ENCODE measurements at places on chromosomes 12 and 14.

DNA sequence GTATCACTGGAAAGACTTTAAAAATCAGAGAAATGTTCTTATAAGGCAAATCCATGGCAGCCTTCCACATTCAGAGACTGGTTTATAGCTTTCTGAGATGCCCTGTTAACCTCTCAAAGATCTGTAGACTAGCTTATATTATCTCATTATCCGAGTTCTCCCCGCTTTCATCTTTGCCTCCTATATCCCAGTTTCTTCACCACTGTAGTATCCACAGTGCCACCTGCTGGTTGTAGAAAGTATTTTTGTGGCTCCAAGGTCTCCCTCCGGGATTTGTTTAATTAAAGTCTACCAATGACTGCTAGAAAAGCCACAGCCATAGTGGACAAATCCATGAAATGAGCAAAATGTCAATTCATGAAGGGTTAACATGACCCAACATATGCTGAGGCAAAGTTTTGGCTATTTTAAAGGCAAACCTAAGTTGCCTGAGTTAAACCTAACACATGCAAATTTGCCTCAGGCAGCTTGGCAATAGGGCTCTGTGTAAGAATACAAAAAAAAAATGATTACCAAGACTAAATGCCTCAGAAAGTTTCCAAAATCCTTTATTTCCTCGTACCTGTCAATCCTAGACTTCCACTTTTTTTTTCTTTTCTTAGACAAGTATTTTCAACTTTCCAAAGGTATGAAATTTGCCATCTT lies 218.8 kb upstream of the BMP4 start:
- peak; percentile 70 for DNase-seq

GRCh38 chr14:93784878-93785277 lies 3.4 kb downstream of the PRIMA1 start:
- no peak for DNase-seq

DNA sequence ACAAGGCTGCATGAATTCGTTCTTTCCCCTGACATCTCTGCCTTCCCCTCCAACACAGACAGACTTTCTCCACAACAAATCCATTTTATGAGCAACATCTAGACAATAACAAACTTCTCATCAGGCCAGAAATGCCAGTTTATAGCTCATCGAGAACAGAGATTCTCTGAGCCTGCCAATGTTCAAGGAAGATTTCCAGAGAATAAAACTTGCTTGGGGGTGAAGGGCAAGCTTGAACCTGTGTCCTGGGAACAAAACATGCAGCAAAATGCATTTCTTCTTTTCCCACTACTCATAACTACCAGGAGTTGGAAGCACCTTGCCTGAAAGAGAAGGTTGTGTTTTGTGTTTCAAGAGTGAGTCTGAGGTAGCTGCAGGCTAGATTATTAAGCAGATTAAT lies 6.8 kb downstream of the MAP1LC3B2 start:
- DNase-seq = no peak

GRCh38 chr14:101878211-101878821 lies 86.1 kb upstream of the DYNC1H1 start:
- no peak for DNase-seq

- DNase-seq = peak; percentile 80
Measured at GRCh38 chr12:54142114-54142475, 46.7 kb downstream of the SMUG1 start.

DNA sequence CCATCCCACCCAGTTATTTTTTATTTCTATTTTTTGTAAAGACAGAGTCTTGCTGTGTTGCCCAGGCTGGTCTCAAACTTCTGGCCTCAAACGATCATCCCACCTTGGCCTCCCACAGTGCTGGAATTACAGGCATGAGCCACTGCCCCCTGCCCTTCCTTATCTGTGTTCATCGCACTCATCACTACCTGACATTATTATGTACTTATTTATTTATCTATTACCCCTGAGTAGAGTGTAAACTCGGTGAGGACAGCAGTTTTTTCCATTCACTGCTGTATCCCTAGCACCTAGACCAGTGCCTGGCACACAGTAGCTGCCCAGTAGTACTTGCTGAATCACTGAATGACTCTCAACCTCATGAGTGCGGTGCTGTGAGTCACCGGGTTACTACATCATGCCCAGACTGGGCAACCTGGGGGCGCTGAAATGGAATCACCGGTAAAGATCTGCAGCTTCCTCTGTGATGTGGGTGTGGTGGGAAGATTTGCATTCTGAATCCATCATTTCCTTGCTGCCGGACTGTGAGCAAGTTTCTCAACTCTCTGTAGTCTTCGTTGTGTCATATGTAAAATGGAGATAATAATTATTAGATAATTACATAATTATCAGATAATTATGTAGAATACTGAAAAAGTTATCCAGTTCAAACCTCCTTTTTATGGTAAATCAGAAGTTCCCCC lies 81.9 kb upstream of the USP44 start:
- peak; percentile 60 for DNase-seq

DNA sequence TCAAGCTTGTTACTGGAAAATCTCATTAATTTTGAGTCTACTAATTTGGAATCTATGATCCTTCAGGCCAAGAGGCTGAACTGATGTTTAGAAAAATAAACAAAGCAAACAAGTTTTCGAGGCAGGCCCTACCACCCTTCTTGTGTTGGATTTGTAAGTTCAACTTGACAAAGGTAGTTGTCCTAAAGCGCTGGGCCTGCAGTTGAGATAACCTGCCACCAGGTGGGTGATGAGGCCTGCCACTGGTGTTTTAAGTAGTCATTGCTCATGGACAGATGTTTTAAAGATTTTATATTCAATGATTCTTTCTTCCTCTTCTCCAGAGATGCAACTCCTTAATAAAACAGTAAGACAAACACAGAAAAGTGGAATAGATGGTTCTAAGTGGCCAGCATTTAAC lies 19.4 kb downstream of the ACVRL1 start:
- DNase-seq = peak; percentile 23

DNA sequence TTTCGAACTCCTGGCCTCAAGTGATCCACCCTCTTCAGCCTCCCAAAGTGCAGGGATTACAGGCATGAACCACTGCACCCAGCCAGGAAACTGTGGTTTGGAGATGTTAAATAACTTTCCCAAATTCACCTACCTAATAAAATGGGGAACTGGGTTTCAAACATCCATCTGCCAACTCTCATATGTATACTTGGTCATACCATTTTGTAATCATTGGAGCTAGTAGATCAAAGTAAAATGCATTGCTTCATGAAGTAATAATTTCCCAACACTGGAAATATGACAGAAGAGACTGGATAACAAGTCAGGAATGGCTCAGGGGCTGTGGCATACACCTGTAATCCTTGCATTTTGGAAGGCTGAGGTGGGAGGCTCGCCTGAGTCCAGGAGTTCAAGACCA lies 5.3 kb upstream of the HECTD1 start:
- DNase-seq = no peak

GRCh38 chr12:66800046-66800445 lies 121.2 kb upstream of the GRIP1 start:
- no peak for DNase-seq

DNA sequence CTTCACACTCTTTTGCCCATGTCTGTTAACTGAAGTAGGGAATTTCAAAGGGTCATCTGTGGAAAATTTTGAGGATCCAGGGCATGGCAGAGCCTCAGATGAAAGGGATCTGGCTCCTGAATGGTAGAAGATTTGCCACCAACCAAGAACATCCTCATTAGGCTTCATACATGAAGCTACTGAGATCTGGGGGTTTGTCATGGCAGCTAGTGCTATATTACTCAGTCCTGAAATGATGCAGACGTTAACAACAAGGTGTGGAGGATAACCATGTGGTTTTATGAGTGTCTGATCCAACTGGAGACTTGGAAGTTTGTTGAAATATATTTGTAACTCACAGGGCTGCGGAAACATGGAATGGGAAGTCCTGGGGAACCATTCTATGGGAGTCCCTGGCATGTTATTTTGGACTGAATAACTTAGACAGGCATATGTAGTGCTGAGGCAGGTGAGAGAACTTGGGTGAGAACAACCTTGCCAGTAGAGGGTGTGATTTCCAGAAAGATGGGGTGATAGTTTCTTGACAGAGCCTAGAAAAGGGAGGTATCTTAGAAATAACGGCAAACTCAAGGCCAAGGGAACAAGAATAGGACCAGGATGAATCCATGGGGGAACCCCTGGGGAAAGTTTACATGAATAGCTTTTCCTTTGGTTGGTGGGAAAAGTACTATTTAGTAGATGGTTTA lies 42.0 kb upstream of the C12orf75 start:
- DNase-seq = no peak

GRCh38 chr12:119721306-119721705 lies 53.4 kb downstream of the PRKAB1 start:
- no peak for DNase-seq

GRCh38 chr14:82052778-82053177 lies 519.1 kb upstream of the SEL1L start:
- DNase-seq = no peak

Measured in fibroblast of skin of right quadriceps (primary cell).